ENCODE measurements at places on chromosomes 7 and 10. TPM values are rescaled to one million over a fixed set of nuclear protein-coding genes. Genes with fewer than 3 reads are reported as not detected.

DNA sequence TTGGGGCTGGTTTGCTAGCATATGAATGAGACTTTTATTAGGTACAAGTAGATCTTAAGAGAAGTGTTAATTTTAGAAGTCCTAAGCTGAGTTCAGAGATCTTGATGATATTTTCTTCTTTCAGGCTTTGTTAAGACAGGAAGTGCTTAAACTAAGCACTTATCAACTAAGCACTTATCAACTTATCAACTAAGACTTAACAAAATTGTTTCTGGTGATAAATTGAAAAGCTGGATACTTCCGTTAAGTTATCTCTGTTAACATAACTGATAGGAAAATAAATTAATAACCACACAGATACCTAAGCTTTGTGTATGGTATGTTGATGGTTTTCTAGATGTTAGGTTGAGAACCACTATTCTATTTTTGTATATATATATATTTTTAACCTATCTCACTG is 113.7 kb downstream of the PHTF2 start:
- no peak for DNase-seq

GRCh38 chr10:91104193-91105041 is 116.0 kb upstream of the PCGF5 start:
- no peak for DNase-seq

DNA sequence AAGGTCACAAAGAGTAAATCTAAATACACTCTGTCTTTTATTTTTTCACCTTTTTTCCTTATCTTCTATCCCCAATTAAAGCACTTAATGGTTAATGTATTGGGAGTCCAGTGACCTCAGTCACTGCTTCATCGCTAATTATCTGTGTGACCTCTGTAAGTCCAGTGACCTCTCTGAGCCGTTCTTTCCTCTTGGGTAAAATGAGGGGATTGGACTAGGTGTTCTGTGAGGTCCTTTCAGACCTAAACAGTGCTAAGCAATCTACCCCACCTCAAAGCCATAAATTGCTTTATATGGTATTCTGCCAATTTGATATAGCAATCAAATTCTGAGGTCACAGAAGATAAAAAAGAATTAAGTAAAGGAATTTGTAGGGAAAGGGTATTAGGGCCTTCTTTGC is 3.9 kb upstream of the SFMBT2 start:
- DNase-seq, result no peak

DNA sequence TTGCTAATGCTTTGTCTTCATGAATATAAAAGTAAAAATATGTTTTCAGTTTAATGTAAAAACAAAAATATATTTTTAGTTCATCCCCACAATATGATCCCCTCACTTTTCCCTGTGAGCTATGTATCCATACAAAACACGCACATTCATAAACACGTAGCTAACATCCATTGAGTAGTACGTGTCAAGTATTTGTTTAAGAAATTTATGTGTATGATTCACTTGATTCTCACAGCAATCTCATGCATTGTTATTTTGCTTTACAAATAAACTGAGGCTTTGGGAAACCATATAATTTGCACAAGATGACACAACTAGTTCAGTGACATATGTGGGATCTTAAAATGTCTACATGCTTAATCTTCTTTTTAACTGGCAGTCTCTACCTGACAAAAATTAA is 329.6 kb upstream of the SEMA3C start:
- no peak for DNase-seq

DNA sequence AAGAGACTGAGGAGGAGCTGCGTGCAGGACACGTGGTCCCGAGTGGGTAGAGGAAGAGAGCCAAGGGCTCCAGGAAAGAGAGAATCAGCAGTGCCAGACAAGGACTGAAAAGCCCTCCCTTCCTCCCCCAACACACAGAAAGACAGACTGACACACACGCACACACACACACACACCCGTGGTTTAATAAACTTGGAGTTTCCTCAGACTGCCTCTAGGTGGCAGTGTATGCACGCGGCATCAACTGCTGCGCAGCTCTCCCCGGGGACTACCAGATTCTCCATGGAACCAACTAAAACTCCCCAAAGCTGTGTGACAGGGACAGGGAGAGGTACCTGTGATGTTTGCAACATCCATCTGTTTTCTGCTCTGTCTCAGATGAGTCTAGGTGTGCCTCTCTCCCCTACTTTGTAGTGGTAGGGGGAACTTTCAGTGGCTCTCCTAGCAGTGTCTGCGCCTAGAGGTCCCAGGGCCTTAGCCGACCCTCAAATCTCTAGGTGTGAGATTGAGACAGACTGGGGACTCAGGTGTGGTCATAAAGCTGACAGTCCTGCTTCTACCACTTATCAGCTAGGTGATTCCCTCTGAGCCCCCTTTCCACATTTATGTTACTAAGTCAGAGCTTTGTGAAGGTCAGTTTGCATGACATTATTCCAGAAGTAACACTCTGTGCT is 9.3 kb upstream of the TSPAN14 start:
- DNase-seq, result peak; percentile 78

DNA sequence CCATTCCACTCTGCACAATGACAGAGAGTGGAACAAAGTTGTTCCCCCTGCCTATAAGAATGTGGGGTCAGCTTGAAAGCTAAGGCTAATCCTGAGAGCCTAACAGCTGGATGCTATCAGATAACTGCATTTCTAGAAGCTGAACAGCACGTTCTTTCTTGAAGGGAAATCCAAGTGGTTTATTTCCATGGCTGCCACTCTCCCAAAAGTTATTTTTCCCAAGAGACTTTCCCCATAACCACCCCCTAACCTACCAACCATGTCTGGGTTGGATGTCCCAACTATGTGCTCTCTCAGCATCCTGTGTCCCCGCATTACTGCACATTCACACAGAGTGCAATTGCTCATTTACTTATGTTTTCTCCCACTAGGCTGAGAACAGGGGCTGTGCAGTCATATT is 140.7 kb upstream of the ANKRD1 start:
- no peak for DNase-seq

- no peak for DNase-seq
Measured at GRCh38 chr7:99562832-99563231, 4.4 kb downstream of the ZNF655 start.

DNA sequence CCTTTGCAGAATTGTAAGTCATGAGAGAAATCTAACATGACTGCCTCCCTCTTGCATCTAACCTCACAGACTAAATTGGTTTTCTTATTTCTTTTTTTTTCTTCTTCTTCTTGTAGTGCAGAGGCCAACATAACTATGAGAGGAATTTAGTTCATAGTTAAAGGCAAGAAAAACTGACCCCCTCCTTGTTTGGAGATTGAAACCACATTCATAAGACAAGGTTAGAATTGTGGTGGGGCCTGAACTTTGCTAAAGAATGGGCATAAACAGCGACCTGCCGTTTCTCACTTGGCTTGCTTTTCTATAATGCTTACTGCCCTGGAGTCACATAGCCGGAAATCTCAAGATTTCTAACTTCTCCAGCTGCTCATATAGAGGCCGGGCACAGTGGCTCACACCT is 2.4 kb upstream of the POLM start:
- no peak for DNase-seq

Gene RNLS
- total RNA-seq, result 18.1 TPM

Gene PPP1R17
- not detected for total RNA-seq

Gene CAMK2B
- total RNA-seq, result 70.6 TPM

Gene ZNF425
- 0.85 TPM for total RNA-seq

Gene PPA1
- 117 TPM for total RNA-seq

Gene IDI2
- total RNA-seq, result 0.49 TPM

Measured in heart right ventricle (tissue), 16 donors.